Liver (tissue), 10 donors: ENCODE measurements at places on chromosomes 5 and 9.

GRCh38 chr5:66812291-66812690 lies 216.1 kb downstream of the MAST4 start:
- no peak for DNase-seq
- H3K27ac ChIP-seq = no peak overlapping the region
- H3K4me3 ChIP-seq = no peak overlapping the region
- no peaks in the 10 kb centered on the region for H3K4me1 ChIP-seq
- no peaks in the 10 kb centered on the region for H3K27me3 ChIP-seq

DNA sequence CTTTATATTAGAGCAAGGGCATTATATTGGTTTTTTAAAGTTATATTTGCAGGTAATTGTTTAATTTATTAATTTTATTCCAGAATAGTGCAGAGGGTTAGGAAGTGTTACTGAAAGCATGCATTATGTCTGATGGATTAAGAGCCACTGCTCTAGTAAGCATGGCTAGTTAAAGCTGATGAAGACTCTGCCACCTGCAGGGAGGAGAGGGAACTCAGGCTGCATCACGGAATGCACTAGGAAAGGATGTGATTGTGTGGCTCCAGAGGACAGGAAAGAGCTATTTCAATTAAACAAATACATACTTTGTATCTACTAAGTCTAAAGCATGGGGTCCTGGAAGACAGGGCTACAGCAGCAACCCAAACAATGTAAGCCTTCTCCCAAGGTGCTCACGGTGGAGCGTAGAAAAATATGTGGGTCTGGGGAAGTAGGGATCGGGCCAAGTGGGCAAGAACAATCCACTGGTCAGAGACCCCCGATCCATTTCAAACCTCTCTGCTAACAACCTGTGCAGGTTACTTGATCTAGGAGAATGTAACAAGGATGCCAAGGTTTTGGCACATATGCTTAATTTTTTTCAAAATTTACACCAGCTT lies 15.3 kb upstream of the GRXCR2 start:
- no peaks in the 10 kb centered on the region for H3K27me3 ChIP-seq
- no peak overlapping the region for H3K4me3 ChIP-seq
- peak; percentile 40 for DNase-seq
- H3K4me1 ChIP-seq = no peaks in the 10 kb centered on the region
- no peak overlapping the region for H3K27ac ChIP-seq

GRCh38 chr9:28971881-28972280 lies 1398.6 kb upstream of the C9orf72 start:
- no peaks in the 10 kb centered on the region for H3K36me3 ChIP-seq
- no peak overlapping the region for H3K27ac ChIP-seq
- no peak for DNase-seq
- H3K4me3 ChIP-seq = no peak overlapping the region

GRCh38 chr9:4353236-4353635 lies 53.4 kb upstream of the GLIS3 start:
- no peak overlapping the region for H3K4me3 ChIP-seq
- H3K27me3 ChIP-seq = no peaks in the 10 kb centered on the region
- H3K27ac ChIP-seq = no peak overlapping the region
- no peaks in the 10 kb centered on the region for H3K36me3 ChIP-seq

- peaks cover 23% of the 10 kb centered on the region for H3K36me3 ChIP-seq
- H3K4me1 ChIP-seq = no peaks in the 10 kb centered on the region
- DNase-seq = no peak
- no peak overlapping the region for H3K4me3 ChIP-seq
- H3K27ac ChIP-seq = no peak overlapping the region
Observed at GRCh38 chr5:146052780-146053179, 52.6 kb downstream of the PLAC8L1 start.

GRCh38 chr5:132461569-132462070 lies 29.0 kb downstream of the IRF1 start:
- no peak for DNase-seq
- H3K36me3 ChIP-seq = no peaks in the 10 kb centered on the region
- H3K27me3 ChIP-seq = no peaks in the 10 kb centered on the region
- peaks cover 90% of the 10 kb centered on the region for H3K4me1 ChIP-seq

DNA sequence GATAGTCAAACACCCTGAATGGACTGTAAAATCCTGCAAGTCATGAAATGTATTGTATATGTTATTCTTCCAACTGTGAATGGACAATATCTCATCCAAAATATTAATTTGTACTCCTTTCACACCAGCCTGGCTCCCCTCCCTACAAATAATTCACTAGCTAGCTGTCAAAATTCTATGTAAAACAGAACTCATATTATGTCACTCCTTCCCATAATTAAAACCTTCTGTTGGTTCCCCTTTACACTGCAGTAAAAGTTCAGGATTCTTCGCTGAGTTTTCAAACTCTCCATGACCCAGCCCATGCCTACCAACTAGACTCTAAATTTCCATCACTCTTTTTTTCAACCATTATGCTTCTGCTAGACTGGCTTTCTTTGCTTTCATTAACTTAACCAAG lies 857.1 kb downstream of the TAF11L14 start:
- no peak overlapping the region for H3K4me3 ChIP-seq
- no peaks in the 10 kb centered on the region for H3K4me1 ChIP-seq
- no peaks in the 10 kb centered on the region for H3K27me3 ChIP-seq
- H3K36me3 ChIP-seq = no peaks in the 10 kb centered on the region
- no peak for DNase-seq

GRCh38 chr5:138243794-138244193 lies 30.6 kb downstream of the GFRA3 start:
- H3K27me3 ChIP-seq = no peaks in the 10 kb centered on the region
- peaks cover 21% of the 10 kb centered on the region for H3K4me1 ChIP-seq
- H3K27ac ChIP-seq = no peak overlapping the region

- H3K4me1 ChIP-seq = no peaks in the 10 kb centered on the region
- no peaks in the 10 kb centered on the region for H3K36me3 ChIP-seq
- no peak overlapping the region for H3K4me3 ChIP-seq
- H3K27ac ChIP-seq = no peak overlapping the region
Observed at GRCh38 chr9:121233906-121234831, 32.5 kb upstream of the RAB14 start.
